NCI-H2081 treated with DMSO at 0.1 percent for 48 hours (cell line): ENCODE measurements at places on chromosomes 5 and 9.

DNA sequence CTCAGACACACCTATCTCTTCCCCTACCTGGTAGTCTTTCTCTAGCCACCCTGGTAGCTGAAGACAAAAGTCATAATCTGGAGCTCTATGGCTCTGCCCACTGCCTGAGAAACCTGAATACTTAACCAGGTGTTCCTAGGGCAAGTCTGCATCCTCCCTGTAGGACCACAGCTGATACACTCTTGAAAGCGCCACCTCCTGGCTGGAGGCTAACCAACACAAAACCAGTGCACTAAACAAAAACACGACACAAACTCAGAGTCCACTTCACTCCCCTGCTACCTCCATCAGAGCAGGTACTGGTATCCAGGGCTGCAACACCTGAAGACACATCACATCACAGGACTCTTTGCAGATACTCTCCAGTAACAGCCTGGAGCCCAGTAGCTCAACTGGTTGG is 84.6 kb upstream of the ANXA1 start:
- DNase-seq = no peak

GRCh38 chr9:135887021-135887507 is 20.3 kb downstream of the CAMSAP1 start:
- no peak for DNase-seq

DNA sequence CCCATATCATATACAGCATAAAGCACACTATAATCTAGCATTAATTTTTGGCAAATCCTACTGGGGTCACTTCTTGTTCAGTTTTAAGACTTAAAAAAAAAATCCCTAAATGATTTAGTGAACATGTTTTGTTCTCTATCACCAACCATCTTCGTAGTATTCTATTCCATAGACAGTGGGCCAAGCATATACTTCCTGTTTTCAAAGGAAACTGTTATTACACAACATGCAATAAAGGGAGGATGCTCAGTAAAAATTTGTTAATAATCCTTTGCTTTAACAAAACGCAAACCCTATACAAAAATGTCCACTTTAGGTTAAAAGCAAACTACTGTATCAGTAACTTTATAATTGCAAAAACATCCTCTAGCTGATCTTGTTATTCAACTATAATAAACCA is 13.0 kb downstream of the CCNH start:
- DNase-seq = no peak

- no peak for DNase-seq
These were observed 864 bp upstream of the GRIN3A start for GRCh38 chr9:101739311-101739710.

GRCh38 chr9:91301161-91301560 is 60.6 kb downstream of the AUH start:
- DNase-seq = no peak

- DNase-seq = no peak
These were observed 1.9 kb downstream of the SPARC start for GRCh38 chr5:151684690-151685361.

DNA sequence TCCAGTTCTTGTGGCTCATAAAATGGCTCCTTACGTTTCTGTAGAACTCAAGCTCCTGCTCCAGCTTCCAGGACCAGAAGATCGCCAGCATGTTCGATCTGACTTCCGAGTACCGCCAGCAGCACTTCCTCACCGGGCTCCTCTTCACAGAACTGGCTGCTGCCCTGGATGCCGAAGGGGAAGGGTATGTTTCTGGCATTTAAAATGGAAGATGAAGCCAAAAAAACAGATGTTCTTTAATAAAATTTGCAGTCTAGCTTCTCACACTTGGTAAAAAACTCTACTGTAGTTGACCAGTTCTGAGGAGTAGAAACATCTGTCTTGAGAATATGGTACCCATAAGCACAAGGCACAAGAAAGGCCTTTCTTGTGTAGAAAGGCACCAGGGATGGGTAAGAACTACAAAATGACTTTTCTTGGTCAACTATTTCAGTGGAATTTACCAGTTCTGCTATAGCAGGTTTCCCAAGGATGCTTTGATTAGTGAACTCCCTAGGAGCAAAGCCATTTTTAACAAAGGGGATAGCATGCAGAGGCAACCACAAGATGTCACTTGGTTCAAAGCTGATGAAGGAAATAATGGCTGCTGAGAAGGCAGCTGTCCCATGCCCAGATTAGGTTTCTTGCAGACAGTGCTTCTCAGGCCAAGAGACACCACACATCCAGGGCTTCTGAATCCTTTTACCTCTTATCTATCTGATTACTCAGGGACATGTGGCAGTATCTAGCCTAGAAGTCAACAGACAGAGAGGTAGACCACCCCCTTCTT is 192.4 kb downstream of the DOCK8 start:
- no peak for DNase-seq

GRCh38 chr5:7763621-7764072 is 87.3 kb downstream of the CFAP90 start:
- DNase-seq = peak; percentile 62

DNA sequence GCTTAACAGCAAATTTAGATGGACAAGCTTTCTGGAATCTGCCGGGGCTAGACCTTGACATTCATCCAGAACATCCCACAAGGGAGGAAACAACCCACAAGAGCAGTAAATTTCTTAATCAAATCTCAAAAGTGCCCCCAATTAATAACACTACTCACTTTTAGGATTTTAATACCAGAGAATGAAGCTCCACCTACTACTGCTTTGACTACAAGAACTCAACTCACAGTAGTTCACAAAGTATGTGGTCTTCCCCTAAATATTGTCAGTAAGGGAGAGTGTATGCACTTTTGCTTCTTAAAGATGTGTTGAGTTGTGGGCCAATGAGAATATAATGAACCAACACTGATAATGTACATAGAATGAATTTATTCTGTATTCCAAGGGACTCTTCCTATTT is 94.7 kb downstream of the EBF1 start:
- no peak for DNase-seq

DNA sequence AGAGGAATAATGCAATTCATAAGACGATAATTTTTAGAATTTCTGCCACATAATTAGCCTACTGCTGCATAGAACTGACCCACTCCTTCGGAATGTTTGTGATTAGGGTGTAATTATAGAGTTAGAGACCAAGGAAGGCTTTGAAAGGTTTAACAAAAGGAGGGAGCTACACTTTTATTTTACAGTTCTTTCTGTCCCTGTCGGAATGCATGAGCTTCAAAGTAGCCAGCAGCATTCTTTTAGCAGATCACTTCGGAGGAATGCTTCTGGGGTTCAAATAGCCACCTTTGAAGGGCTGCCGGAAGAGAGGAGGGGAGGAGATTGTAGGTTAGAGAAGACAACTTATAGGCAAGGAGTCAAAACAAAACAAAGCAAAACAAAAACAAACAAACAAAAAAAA is 168.1 kb downstream of the GRIA1 start:
- DNase-seq = no peak

DNA sequence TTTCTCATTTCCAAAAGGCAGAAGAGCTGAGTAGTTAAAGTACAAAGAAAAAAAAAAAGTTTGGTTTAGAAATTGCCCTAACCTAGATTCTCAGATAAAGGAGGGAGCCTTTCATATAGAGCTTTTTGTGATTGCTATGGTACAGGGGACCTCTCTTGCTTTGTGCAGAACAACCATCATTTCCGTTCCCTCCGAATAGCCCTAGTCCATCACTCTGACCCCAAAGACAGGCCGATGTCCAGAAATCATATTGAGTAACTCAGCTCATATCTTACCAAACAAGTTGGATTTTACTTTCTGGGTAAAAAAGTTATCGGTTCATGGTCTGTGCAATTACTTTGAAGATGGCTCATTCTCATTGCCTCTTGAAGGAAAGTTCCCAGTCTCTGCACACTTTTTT is 36.7 kb upstream of the COL15A1 start:
- DNase-seq = no peak

- peak; percentile 24 for DNase-seq
These were observed 409.9 kb downstream of the CTNND2 start for GRCh38 chr5:11494340-11494739.

DNA sequence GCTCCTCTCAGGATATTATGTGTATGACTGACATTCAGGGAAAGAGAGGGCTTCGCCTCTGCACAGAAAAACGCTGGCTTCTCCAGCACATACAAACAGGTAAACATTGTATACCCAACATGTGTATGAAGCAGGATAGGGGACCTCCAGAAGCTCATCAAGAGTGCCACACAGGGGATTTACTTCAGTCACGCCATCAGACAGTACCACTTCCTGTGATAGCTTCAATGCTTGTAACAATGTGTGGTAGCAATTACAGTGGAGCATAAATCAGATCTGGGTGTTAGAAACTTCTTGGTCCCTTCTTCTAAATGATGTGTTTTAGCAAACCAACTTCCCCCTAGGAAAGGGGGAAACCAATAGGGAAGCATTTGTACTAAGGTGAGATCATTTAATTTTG is 160.8 kb downstream of the TSSK1B start:
- DNase-seq = no peak

DNA sequence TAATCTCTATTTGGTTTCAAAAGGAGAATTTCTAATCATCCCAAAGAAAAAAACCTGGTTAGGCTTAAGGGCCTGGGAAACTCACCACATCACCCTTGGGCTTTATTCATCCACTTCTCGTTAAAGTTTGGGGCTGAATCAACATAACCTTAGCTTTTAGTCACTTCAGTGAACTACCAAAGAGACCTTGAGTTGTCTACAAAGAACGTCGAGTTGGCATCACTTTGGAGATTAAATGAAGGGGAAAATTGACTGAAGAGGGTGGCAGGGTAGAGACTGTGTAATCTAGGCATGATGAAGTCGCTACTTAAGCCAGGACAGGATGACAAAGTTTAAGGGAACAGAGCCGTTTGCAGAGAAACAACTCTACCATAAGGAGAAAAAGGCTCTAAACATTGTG is 341.4 kb downstream of the RAB3C start:
- DNase-seq = no peak

DNA sequence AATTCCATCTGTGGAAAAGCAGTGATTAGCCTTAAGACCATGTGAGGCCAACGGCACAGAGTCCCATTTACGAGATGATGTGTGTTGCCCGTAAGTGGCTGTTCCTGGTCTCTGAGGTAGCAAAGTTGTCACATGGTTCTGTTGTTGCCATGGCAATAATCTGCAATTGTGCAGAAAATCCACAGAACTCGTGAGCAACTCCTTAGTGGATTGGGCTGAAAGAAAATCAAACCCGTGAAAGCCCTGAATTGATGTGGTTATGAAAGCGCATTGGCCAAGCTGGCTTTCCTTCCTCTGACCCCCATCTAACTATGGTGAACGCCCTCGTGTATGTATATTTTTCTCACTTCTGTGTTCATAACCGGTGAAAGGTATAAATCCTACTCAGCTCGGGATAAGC is 614.7 kb downstream of the EBF1 start:
- DNase-seq = no peak

GRCh38 chr5:103539376-103540330 is 22.9 kb downstream of the NUDT12 start:
- no peak for DNase-seq

- DNase-seq = no peak
These were observed 2.5 kb upstream of the SEC16A start for GRCh38 chr9:136485049-136486045.

- no peak for DNase-seq
These were observed 53.7 kb downstream of the PARP8 start for GRCh38 chr5:50720061-50720710.

- DNase-seq = no peak
These were observed 802 bp downstream of the CCDC107 start for GRCh38 chr9:35658968-35659220.

GRCh38 chr9:84939774-84940173 is 270.2 kb downstream of the NTRK2 start:
- DNase-seq = no peak

DNA sequence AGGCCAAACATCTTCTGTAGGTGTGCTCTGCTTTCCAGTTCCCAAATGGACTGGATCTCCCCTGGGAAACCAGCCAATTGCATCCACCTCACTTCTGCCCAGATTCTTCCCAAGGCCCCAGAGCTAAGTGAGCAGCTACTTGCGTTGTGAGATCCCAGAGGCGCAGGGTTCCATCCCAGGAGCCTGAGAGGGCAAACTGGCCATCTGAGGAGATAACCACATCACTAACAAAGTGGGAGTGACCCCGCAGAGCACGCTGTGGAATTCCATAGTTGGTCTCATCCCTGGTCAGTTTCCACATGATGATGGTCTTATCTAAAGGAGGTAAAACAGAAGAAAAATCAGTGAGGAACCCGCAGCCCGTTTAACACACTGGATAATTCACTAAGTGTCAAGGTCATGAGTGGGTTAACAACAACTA is 1.7 kb downstream of the RACK1 start:
- DNase-seq = no peak

GRCh38 chr5:143229426-143229895 is 174.0 kb downstream of the NR3C1 start:
- DNase-seq = no peak

DNA sequence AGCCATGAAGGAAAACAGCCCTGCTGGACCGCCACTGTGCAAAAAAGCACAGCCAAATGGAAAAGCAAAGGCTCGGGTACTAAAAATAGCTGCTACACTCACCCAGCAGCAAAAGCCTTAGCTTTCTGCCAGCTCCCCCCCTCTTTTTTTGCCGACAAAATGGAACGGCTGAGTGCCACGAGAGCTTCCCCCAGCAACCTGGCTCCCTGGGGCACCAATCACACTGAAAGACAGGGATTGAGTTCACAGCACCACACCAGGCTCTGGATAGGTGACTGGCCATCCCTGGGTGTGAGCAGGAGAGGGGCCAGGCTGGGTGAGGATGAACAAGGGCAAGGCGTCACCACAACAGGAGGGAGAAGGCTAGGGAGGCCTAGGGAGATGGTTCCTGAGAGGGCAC is 66.7 kb downstream of the SIL1 start:
- no peak for DNase-seq

DNA sequence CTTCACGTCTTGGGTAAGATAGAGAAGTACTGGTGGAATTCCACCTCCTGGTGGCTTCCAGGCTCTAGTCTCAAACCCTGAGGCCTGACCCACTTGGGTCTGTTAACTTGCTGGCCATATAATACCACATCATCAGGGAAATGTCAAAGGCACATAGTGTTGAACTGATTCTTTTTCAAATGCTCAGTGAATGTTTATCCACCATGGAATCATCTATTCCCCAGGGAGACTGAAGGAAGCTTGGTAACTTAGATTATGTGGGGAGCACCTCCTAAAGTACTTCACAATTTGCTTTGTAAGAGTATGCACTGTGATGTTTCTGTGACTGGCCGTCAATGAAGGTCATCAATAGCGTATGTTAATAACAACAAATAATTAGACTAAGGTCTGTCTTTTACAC is 16.1 kb downstream of the MACROH2A1 start:
- DNase-seq = no peak

DNA sequence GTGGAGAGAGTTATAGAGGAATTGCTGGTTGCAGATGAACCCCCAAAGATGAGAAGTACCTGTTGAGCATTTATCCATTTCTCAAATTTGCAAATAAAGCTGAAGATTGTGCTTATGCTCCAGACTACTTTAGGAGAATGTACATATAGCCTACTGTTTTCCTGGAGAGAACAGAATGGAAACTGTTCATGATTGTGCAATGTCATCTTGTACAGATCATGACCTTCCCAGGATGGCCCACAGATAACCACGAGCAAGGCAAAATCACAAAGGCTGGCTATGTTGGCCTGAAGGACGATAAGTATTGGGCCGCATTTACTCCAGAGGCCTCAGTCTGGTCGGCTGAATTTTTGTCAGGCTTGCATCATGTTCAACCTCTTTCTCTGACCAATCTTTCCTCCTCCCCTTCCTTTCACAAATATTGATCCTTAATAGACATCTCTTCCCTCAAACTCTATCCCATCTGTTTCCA is 28.5 kb upstream of the RICTOR start:
- no peak for DNase-seq

GRCh38 chr5:115209279-115209678 is 39.6 kb upstream of the TRIM36 start:
- DNase-seq = no peak
